MV-4-11 (cell line): ENCODE measurements at places on chromosomes 3 and 15.
A peak's percentile ranks its signal among the peaks of the same experiment; 100 is the strongest.

GRCh38 chr15:82079736-82080135, 33.9 kb upstream of the MEX3B start:
- no peak for DNase-seq

- DNase-seq = peak; percentile 75
Measured at GRCh38 chr3:28286595-28286994, 45.2 kb downstream of the CMC1 start.

DNA sequence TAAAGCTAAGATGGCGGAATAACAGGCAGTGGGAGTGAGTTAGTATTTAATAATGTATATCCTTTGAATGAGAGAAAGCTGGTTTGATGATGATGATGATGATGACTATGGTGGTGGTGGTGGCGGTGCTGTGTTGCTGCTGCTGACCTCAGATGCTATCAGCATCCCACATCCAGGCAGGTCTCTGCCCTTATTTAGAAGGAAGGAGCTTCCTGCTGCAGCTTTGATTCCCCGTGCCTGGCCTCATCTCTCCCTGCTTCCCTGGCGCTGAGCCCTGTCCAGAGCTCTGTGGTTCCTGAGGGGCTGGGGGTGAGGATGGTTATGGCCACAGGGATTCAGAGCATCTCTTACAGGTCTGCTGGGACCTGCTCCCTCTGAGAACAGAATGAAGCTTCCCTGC, 73.1 kb downstream of the RAB11A start:
- no peak for DNase-seq

GRCh38 chr3:50334339-50335075, 6.1 kb downstream of the RASSF1 start:
- no peak for DNase-seq

GRCh38 chr15:72923289-72923688, 129.0 kb upstream of the NEO1 start:
- no peak for DNase-seq

DNA sequence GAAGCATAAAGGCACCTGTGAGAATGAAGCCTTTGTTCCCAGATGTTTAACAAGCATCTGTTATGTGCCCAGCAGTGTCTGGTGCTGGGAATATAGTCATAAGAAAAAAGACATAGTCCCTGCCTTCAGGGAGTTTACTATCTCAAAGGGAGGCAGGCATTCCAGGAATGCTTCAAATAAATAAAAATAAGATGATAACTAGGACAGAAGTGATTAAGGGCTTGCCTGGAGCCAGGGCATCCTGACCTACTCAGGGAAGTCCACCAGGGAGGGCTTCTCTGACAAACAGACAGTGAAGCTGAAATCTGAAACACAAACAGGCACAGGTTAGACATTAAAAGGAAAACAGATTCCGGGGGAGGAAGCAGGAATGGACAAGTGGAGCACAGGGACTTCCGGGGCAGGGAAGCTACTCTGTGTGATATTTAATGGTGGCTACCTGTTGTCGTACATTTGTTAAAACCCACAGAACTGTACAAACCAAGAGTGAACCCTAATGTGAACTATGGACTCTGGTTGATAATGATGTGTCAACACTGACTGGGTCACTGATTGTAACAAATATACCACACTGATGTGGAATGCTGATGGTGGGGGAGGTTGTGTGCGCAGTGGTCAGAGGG, 53.3 kb downstream of the ITGB5 start:
- no peak for DNase-seq

DNA sequence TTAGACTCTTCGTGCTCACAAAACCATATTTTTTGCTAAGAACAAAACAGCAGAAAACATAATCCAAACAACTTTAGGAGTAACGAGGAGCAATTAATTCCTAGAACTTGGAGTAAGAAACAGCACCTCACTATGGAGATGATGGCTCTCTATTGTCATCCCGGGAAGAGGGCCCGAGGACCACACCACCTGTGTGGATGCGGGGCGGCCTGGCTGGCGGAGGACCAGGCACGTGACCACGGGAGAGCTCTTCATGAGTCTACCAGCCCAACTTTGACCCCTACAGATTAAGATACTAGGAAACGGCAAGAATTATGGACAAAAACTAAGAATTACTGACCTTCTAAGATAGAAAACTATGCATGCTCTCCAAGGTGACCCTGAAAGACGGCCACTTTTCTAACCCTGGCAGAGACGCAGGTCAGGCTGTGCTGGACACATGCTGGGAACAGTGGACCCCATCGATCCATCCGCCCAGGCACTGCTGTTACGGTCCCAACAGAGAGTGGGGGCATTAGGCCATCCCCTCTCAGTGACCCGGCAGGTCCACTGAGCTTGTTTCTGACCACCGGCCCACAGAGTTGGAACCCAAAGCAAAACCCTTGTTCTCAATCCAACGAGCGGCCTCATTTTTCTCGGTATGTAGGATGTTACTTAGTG, 13.1 kb upstream of the OCA2 start:
- DNase-seq = no peak

- no peak for DNase-seq
Measured at GRCh38 chr3:172303941-172304558, 144.2 kb downstream of the GHSR start.

GRCh38 chr15:33104212-33104611, 90.3 kb downstream of the FMN1 start:
- DNase-seq = peak; percentile 14

- DNase-seq = no peak
Measured at GRCh38 chr3:61315871-61316270, 64.6 kb upstream of the FHIT start.

DNA sequence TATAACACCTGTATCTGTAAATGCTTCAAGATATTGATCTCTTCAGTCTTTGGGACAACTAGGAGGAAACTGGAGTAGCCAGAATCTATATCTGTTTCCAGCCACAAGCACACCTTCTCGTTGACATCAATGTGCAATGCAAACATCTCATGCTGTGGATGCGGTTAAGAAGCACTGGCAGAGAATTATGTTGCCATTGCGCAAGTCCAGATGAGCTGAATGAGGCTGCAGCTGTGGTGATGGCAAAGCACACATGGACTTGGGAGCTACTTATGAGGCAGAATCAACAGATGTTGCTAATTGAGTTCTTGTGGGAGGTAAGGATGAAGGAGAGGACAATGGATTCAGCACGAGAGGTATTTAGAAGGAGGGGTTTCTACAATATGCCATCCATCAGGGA, 90.9 kb downstream of the STRIT1 start:
- DNase-seq = peak; percentile 9

DNA sequence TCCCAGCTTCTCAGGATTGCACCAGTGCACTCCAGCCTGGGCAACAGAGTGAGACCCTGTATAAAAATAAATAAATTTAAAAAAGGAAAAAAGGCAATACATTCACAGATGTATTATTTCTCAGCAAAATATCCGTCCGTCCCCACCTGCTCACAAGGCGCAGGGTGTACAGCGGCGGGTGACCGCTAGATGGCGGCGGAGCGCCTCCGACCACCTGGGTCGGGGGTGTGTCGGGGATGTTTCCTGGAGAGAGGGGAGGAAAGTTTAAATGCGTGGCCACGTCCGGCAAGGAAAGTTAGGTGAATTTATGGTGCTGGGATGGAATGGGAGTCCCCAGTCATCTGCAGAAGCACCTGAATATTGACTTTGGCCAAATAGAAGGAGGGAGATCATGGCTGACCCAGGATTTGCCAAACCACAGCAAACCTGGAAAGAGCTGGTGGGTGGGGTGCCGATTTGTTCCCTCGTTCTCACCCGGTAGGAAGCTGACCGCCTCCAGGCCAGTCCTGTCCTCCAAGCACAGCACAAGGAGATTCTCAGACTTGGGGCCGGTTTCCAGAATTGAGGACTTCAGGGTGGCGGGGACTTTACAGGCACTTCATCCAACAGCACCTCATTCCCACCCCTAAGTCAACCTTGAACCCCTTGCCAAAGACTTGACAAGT, 88.3 kb downstream of the TMEM266 start:
- peak; percentile 12 for DNase-seq

GRCh38 chr3:29668728-29669127, 387.9 kb downstream of the RBMS3 start:
- DNase-seq = no peak

- peak; percentile 78 for DNase-seq
Measured at GRCh38 chr15:84600331-84600686, 500 bp upstream of the ZSCAN2 start.

GRCh38 chr15:82807920-82808633, 1.4 kb upstream of the WHAMM start:
- no peak for DNase-seq

DNA sequence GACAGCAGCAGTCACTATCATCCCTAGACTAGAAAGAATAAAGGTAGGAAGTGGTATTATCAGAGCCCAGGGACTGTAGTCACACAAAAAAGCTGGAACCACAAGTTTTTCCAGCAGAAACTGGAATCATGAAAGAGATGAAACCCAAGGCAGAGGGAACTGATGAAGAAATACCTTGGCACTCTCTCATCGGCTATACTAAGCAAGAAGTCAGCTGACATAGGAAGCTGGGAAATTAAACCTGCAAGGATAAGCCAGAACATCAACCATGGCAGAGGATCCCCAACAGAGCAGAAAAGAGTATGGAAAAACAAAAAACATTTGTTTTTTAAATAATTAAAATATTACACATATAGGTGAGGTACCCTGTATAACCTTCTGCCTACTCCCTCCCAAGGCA, 86.5 kb downstream of the AQR start:
- DNase-seq = no peak

DNA sequence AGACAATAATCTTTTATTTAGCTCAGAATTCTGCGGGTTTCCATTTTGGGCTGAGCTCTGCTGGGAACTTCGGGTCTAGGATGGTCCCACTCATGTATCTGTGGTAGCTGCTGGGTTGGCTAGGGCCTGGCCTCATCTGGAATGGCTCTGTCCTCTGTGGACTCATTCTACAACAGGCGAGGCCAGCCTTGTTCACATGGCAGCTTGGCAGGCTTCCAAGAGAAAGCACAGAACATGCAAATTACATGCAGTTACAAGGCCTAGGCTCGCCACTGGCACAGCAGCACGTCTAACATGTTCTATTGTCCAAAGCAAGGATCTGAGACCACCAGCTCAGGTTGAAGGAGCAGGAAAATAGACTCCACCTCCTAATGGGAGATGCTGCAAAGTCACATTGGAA, 431.4 kb downstream of the PDCD6IP start:
- no peak for DNase-seq

- DNase-seq = peak; percentile 46
Measured at GRCh38 chr3:16871915-16872842, 12.6 kb upstream of the PLCL2 start.

DNA sequence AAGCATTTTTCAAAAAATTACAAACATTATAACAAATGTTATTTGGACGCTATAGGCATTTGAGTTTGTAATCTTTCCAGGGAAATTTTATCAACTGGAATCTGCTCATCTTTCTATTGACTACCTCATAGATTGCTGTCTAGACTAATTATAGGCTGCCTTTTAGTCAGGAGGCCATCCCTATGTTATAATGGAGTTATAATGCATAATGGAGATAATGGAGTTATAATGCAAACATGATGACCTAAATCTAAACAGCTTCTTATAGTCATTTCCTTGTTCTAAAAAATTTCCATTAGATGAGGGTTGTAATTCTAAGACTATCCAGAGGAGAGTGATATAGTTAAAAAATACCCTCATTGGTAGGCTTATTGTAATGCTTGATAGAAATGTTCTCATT, 226.4 kb downstream of the SI start:
- DNase-seq = no peak

GRCh38 chr15:57031605-57032004, 113.2 kb downstream of the TCF12 start:
- peak; percentile 75 for DNase-seq

DNA sequence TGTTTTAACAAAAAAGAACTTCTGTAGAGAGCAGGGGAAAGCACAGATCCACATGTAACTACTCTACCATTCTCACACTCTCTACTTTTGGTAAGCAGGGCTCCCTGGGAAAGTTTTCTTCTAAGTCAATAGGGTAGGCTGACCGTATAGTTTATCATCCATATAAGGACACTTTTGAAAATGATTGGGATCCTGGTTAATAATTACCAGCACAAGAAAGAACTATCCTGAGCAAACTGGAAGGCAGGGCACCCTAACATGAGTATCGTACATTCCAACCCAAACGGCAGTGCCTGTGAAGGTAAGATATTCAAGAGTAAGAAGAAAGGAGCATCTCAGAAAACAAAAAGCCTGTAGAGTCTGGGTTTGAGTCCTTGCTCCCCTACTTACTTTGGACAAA, 22.1 kb downstream of the SUSD5 start:
- DNase-seq = no peak

GRCh38 chr3:4820296-4821121, 158.7 kb upstream of the BHLHE40 start:
- no peak for DNase-seq

DNA sequence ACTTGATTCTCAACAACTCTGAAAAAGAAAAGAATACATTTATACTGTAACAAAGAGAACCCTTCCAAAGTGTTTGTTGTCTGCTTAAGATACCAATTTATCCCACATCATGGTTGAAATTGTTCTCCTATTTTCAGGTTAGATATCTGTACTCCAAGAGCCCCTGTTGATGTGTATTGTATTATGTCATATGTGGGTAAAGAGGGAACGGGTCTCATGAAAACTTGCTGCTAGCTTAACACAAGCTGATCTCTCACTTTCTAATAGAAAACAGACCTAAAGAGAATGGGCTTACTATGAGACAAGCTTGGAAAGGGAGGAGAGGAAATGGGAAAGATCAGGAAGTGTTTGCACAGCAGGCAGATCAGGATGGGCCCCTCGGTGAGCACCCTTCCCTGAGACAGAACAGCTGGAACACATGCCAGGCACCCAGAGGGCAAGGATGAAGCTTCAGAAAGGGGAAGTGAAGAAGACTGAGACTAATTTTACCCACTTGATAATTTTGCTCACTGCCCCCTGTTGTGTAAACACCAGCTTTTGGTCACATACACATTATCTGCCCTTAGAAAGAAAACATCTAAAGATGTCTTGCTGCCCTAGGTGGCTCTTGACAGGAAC, 747.9 kb upstream of the CCDC54 start:
- DNase-seq = peak; percentile 72

- peak; percentile 46 for DNase-seq
Measured at GRCh38 chr3:159804726-159805410, 183.8 kb upstream of the IL12A start.

DNA sequence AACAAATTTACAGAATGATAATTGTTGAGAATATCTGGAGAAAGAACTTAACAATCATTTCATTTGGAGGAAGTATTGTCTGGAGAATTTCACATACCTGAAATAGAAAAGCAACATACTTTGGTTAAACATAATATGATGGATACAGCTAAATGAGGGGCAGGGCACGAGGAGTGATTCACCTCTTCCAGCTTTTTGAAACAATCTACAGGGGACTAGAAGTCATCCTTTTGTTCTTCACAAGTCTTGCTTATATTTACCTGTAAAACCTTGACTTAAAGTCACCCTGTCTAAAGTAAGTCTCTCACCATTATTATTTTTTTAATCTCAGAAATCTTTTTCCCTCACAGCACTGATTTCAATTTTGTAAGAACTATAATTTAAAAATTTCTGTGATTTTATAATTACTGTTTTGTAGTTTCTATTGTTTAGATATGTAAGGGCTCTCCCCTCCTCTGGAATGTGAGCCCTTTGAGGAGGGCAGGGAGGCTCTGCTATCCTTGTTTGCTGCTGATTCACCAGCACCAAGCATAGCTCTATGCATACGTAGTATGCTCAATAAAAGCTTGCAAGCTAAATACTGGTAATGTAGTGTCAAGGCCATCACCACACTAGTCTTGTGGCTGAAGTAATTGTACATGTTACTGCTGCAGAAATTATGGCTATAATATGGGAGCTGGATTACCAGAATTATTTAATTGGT, 193.9 kb upstream of the THRB start:
- DNase-seq = no peak
